Metanephros (tissue), 2 donors: ENCODE measurements at places on chromosomes 1 and 21. TPM values are rescaled to one million over a fixed set of nuclear protein-coding genes. Genes with fewer than 3 reads are reported as not detected.

AMY1B gene
- not detected for total RNA-seq

RBM11 gene
- 2.7 TPM for total RNA-seq

ZNF670 gene
- total RNA-seq, result 5.1 TPM

CHD5 gene
- 0.41 TPM for total RNA-seq

CRYBG2 gene
- total RNA-seq, result 0.29 TPM

ADORA1 gene
- total RNA-seq, result 4.9 TPM

FMN2 gene
- total RNA-seq, result 2.9 TPM

KLF17 gene
- not detected for total RNA-seq

SPATA17 gene
- 10.7 TPM for total RNA-seq

ITLN2 gene
- total RNA-seq, result not detected

CHRM3 gene
- total RNA-seq, result 20.2 TPM
